Omental fat pad (tissue), 4 donors: ENCODE measurements at places on chromosomes 3 and 15. TPM values are rescaled to one million over a fixed set of nuclear protein-coding genes. Genes with fewer than 3 reads are reported as not detected.

DNA sequence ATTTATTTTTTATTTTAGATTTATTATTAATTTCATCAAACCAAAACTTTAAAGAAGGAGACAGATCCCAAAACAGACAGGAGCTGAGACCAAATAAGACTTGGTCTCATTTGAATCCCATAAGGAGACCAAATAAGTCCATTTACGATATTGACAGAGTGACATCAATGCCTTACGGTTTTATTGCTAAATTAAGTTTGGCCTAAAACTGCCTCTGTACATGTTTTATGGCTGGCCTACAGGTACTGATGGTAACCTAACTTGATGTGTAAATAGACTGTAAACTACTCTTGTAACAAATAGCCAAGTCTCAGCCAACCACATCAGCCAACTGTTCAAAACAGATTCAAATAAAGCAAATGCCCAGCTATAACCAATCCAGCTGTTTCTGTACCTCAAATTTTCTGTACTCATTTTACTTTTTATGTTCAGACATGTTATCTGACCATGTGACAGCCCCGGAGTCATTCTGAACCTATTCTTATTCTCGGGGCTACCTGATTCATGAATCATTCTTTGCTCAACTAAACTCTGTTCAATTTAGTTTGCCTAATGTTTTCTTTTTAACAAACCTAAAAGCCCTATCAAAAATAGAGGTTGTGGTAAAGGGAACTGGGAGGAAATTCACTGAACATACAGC is 89.4 kb upstream of the CDAN1 start:
- DNase-seq, result no peak

- DNase-seq, result no peak
Measured at GRCh38 chr15:29945943-29946596, 123.8 kb upstream of the TJP1 start.

- no peak for DNase-seq
Measured at GRCh38 chr3:39226106-39226741, 33.8 kb upstream of the XIRP1 start.

- no peak for DNase-seq
Measured at GRCh38 chr3:195558602-195559001, 15.5 kb upstream of the PPP1R2 start.

DNA sequence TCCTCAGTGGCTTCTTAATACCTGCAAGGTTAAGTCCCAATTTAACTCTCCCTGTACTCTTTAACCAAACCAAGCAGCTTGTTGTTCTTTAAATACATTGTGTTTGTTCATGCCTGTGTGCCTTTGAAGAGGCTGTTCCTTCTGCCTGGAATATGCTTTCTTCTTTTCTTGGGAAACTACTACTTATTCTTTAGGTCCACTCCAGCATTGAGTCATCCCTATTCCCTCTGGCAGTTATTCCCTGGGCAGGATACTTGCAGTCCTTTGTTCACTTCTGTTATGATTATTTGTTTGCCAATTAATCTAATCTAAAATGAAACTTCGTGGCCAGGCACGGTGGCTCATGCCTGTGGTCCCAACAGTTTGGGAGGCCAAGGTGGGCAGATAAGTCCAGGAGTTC is 139.3 kb downstream of the ZNF609 start:
- DNase-seq, result no peak

DNA sequence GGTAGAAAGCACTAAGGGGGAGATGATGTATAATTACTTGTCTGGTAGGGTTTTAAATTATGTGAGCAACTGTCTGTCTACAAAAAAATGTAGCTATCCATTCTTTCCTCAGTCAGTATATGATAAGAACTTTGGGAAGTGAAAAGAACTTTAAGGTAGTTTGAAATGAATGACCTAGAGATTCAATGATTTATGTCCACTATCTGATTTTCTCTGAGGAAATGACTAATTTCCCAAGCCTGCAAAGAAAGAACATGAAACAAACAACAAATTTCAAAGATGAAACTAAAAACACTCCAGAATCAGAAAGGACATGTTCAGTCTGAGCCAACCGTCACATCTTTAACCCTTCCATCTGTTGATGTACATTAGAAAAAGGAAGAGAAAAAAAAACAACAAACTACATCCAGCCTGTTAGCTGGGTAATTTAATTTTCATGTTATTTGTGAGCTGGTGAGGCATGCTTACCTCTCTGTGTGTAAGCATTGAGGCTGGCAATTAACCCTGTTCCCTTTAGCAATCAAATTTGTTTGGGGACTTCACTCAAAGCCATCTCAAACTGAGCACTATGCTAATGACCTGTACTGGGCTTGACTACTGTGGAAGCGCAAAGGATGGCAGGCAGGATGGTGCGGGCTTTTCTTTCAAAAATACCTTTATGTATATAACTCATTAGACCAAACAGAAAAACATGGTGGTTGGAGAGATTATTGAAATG is 220.1 kb downstream of the TUSC7 start:
- no peak for DNase-seq

- DNase-seq, result no peak
Measured at GRCh38 chr3:148366743-148367410, 330.8 kb upstream of the AGTR1 start.

DNA sequence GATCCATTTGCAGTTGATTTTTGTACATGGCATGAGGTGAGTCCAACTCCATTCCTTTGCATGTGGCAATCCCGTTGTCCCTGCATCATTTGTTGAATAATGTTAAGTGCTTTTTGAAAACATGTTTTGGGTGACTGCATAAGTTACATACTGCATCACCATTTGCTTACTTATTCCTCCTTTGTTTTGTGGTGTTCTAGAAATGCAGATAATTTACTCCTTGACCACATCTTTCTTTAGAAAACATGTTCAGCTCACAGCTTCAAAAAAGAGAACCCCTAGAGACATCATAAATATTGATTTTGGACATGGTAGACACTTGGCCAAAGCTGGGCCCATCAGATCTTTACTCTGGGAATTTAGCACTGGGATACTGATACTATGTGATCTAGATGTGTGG is 135.3 kb upstream of the DAZL start:
- no peak for DNase-seq

DNA sequence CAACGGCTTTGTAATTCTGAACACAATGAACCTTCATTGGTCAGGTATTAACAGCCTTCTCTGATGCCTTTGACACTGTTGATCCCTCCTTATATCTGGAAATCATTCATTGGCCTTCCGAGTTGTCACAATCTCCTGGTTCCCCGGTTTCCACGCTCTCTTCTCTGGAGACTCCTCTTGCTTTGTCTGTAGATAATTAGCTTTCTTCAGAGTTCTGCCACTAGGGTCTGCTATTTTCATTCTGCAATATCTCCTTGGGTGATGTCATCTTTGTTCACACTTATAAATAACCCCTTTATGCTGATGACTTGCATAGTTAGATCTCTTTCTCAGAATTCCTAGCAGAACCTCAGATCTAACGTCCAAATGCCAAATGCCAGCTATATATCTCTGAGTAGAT is 583.8 kb upstream of the ZNF717 start:
- no peak for DNase-seq

DNA sequence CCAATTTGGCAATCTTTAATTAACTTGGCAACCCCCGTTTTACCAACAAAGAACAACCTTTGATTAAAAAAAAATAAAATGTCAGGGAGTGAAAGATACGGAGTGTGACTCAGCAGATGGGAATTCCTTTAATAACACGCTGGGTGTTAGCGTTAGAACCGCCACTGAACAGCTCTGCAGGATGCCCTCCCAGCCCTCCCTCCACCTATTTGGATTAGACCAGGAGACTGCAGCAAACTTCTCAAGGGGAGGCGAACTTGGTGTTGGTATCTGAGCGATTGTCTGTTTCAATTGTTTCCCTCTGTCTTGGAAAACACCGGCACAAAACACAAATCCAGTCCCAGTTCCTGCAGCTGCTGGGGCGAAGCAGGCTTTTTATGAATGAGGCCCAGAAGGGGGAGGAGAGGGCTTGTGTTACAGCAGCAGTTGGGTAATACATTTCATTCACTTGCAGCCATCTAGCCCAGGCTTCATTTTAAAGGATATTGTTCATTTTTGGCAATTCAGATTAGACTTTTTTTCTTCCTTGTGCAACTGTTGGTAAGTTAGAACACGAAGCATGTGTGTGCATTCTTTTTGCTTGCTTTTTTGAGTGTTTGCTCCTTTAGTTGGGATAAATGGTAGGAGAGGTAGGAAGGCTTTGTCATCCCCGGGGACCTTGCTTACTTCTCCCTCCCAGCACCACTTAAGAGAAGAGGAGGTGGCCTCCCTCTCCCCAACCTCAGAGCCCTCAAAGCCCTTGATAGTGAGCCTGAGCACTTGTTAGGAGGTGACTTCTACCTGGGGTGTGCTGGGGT is 152.3 kb downstream of the IGF1R start:
- DNase-seq, result no peak

- DNase-seq, result no peak
Measured at GRCh38 chr3:186997473-186997939, 67.2 kb downstream of the ST6GAL1 start.

DNA sequence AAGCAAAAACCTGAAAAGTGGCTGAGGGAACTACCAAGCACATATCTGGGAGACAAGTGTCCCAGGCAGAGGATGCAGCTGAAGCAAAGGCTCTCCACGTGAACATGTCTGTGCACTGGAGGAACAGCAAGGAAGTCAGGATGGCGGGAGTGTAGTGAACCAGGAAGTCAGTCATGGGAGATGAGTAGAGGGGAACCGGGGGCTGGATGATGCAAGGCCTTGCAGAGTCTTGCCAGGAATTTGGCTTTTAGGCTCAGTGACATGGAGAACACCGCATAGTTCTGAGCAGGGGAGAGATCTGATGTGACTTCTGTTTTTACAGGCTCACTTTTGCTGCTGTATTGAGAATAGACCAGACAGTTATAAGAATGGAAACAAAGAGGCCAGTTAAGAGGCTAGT is 19.0 kb downstream of the C2CD4A start:
- DNase-seq, result no peak

NME9 gene
- not detected for total RNA-seq

SPTSSB gene
- total RNA-seq, result not detected

LTK gene
- 0.84 TPM for total RNA-seq

C3orf20 gene
- total RNA-seq, result 0.12 TPM
